ENCODE measurements at places on chromosomes 1 and 21.

DNA sequence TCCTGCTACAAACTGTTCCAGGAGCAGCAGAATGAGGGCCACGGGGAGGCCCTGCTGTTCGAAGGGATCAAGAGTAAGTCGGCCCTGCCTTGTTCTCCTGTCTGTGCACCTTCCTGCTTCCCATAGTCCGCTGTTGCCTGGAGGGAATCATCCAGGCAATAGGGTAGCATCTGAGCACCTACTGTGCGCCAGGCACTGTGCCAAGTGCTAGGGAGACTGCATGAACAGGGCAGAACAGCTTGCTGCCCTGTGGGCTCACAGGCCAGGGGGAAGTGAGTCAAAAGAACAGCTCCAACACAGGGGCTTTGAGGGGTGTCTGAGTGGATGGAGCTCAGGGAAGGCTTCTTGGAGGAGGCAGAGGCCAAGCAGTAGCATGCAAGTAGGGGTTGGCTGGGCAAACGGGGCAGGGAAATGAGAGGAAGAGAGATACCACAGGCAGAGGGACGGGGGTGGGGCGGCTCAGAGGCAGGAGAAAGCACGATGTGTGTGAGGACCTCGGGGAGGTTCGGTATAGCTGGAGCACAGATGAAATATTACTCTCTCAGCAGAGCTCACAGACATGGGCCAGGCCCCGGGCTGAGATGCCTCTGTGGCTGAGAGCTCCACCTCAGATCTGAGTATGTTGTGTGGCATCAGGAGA is 15.5 kb upstream of the PADI6 start:
- DNase-seq, result no peak

DNA sequence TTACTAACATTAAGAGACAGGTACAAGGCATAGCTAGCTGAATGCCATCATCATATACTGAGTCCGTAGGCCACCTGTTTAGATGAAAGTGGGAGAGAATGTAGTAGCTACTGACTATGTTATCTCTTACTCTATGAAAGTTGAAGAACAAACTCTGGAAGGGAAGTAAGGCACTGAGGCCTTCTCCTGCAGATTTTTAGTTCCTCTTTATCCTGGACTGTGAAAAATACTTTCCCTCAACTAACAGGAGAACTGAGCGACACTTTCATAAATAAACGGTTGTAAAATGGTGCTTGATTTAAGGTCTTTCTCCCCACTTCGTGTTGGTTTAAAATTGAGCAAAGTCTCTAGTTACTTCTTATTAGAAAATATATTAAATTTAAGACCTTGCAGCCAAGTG is 101.9 kb downstream of the FNBP1L start:
- no peak for DNase-seq

GRCh38 chr1:41813226-41813625 is 105.5 kb downstream of the HIVEP3 start:
- DNase-seq, result no peak

DNA sequence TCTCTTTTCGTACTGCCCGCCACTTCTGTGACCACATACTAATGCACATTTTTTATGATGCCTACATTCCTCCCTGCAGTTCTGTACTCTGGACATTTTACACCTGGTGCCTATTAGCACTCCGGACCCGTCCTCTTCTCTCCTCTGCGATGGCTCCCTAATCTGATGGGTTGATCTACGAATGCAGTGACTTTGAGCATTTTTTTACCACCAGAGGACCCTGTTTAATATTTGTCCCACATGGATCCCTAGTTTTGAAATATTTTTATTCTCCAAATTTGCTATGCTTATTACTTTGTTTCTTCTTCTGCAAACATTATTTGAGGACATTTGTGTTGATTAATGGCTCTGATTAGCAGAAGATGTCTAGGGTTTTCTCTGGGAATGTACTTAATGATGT is 5.2 kb downstream of the PPFIA4 start:
- no peak for DNase-seq

GRCh38 chr1:118902299-118902698 is 85.8 kb downstream of the TBX15 start:
- no peak for DNase-seq

GRCh38 chr21:32410916-32411315 is 1.6 kb upstream of the EVA1C start:
- no peak for DNase-seq

- DNase-seq, result no peak
Observed at GRCh38 chr21:38475519-38475918, 22.8 kb downstream of the ERG start.

- no peak for DNase-seq
Observed at GRCh38 chr1:66286307-66286706, 247.6 kb upstream of the SGIP1 start.

DNA sequence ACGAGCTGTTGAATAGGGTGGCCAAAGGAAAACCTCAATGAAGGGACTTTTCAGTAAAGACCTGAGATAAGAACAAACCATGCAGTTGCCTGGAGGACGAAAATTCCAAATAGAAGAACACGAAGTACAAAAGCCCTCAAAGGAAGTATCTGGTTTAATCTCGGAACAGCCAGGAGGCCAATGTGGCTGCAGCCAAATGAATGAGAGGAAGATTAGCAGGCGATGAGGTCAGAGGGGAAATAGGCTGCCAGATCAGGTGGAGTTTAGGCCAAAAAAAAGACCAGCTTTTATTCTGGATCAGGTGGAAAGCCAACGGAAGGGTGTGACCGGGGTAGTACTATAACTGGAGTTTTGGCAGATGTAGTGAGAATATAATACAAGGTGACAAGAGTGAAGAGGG is 43.7 kb downstream of the SRSF11 start:
- DNase-seq, result no peak

- DNase-seq, result no peak
Observed at GRCh38 chr1:97137862-97138514, 416.4 kb downstream of the PTBP2 start.

DNA sequence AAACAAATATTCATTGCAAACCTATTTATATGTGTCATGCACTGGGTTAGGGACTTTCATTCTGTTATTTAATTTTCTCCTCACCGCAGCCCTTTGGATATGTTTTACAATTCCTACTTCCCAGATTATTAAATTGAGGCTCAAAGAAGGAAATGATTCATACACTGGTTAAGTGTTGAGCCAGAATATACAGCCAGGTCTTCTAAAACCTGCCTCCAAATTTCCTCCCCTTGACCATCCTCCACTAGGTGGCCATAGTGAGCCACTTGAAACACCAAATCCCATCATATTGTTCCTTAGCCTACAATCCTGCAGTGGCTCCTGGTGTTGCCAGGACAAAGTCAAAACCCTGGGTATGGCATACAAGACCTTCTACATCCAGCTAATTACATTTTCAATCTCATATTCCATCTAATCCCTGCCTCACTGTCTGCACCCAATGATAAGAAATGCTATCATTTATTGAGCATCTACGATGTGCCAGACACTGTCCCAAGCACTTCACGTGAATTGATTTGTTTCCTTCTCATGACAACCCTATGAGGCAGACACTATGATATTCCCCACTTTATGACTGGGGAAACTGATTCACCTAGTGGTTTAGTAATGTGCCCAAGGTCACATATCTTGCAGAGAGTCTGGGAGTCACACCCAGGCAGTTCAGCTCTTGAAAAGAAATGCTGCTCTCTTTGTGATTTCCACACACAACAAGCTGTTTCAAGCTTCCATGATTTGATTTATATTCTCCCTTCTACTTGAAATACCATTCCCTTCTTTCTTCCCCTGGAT is 23.6 kb upstream of the KIRREL1 start:
- DNase-seq, result no peak

- no peak for DNase-seq
Observed at GRCh38 chr1:53896635-53897229, 2.7 kb downstream of the DIO1 start.

DNA sequence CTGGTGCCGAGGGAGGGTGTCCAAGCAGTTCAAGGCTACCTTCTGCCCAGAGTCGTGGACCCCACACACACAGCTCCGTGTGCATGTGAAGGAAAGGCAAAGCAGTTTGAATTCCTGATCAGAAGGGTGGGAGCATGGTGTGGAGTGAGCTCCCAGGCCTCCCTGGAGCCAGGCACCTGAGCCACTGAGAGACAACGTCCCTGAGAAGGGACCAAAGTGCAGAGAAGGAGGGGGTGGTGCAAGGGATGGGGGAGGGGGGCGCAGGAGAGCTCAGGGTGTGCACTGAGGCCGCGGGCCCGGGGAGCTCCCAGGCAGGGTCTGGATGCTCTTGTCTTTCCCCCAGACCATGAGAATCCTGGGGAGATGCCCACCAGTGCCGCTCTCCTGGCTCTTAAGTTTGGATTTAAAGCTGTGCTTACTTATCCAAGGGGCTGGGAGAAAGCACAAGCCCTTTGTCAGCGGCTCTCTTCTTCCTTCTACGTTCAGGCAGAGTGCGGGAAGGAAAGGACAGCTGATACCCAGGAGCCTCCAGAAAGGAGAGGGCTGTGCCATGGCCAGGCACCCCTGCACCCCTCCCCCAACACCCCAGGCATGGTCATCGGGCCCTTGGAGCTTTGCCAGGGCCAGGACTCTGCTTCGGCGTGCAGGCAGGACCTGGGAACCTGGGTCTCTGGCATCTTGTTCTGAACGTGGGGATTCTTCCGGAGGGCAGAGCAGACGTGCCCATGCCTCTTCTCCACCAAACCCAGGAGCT is 24.1 kb downstream of the ACTA1 start:
- DNase-seq, result no peak

- no peak for DNase-seq
Observed at GRCh38 chr21:42836767-42837301, 42.5 kb downstream of the WDR4 start.

- no peak for DNase-seq
Observed at GRCh38 chr21:27164208-27165177, 197.6 kb upstream of the ADAMTS5 start.

GRCh38 chr1:24575905-24576587 is 20.2 kb downstream of the NCMAP start:
- DNase-seq, result no peak

All from activated naive CD4-positive, alpha-beta T cell (primary cell).